ENCODE measurements at places on chromosomes 7 and 10.

DNA sequence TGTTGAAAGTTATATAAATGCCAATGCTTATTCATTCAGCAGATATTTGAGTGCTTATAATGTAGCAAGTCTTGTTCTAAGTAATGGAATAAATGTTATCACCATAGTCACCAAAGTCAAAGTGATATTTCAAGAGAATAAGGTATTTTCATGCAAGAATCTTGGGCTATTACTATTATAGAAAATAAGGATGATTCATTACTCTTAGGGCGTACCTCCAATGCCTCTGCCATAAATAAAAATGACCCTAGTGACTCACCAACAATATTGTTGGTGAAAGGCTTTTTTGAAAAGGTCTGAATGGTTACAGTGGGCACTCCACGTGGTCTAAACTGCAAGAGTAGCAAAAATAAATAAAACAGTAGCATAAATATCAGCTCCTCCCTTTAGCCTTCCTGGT lies 68.4 kb downstream of the RALA start:
- DNase-seq: peak; percentile 45

GRCh38 chr7:86748201-86748600 lies 104.5 kb downstream of the GRM3 start:
- no peak for DNase-seq

DNA sequence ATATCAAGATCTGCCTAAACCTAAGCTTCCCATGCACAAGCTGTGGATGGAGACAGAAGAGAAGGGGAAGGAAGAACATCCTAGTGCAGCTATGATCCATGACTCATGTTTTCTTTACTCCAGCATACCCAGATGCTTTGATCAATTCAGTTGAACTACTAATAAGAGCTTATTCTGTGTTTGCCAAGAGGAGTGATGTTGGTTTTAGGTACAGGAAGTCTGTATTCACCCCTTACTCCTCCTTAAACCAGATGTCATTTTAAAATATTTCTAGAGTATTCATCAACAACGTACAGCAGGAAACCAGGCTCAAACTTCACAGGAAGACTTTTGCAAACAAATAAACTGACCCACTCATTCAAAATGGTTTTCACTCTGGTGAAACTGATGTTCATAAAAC lies 29.2 kb downstream of the PANK1 start:
- peak; percentile 29 for DNase-seq

- DNase-seq: no peak
These were observed 46.1 kb upstream of the EXOC6 start for GRCh38 chr10:92801978-92802872.

DNA sequence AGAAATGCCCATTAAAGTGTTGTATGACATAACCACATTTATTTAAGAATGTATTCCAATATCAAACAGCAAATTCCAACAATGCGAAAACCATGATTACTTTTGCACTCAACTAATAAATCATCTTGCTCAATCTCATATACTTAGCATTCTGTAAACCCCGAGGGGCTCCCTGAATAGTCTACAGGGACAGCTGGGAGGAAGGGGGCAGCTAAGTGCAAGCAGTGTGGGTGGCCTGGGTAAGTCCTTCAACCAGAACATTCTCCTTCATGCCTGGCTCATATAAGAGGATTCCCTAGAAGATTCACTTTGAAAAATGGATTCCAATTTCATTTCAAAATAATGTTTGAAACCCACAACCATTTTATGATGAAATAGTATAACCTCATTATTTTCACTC lies 355.5 kb downstream of the CDC14C start:
- no peak for DNase-seq

DNA sequence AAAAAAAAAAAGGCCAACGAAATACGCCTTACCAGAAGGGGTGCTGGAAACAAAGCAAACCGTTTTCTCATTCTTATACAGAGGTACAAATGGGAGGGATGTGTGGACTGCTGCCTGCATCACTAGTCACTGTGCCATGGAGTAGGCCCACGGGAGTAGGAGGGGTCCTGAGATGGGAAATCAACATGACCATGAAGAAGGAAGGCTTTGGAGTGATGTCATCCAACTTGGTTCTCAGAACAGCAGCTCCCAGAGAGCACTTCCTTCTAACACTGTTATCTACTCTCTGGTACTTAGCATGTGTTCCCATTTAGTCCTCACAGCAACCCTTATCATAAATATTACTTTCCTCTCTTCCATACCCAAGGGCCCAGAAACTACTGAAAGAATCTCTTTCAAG lies 60.0 kb upstream of the LRGUK start:
- no peak for DNase-seq

GRCh38 chr7:151057506-151057988 lies at the start of gene CDK5:
TSS of gene CDK5 (minus strand) at chr7:151057897. CDS start at chr7:151057848, 49 bp downstream.
- no peak for DNase-seq

Data from fibroblast of pulmonary artery (primary cell).